ENCODE measurements at places on chromosomes 1 and 21.

DNA sequence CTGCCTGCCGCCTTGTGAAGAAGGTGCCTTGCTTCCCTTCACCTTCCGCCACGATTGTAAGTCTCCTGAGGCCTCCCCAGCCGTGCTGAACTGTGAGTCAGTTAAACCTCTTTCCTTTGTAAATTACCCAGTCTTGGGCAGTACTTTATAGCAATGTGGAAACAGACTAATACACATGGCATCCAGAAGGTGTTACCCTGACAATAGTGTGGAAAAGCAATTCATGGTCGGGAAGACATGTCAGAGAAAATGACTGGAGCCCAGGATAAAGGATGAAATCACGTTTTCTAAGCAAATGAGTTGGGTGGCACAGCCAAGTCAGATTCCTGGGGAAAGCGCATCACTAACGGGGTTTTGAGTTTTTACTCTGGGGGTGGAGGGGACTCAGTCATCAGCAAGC lies 76.4 kb downstream of the HLCS start:
- no peak for DNase-seq

- peak; percentile 2 for DNase-seq
Observed at GRCh38 chr1:115828101-115829022, 12.6 kb downstream of the NHLH2 start.

GRCh38 chr1:156337888-156338179 lies 258 bp downstream of the CCT3 start:
- DNase-seq: no peak

GRCh38 chr1:93143769-93144168 lies 36.4 kb downstream of the TMED5 start:
- DNase-seq: no peak

GRCh38 chr1:102047724-102048123 lies 51.0 kb upstream of the OLFM3 start:
- no peak for DNase-seq

- DNase-seq: no peak
Observed at GRCh38 chr1:92363401-92363800, 64.5 kb downstream of the RPAP2 start.

- no peak for DNase-seq
Observed at GRCh38 chr1:154664331-154665002, 56.5 kb upstream of the ADAR start.

- no peak for DNase-seq
Observed at GRCh38 chr1:215568299-215568692, 1.2 kb downstream of the KCTD3 start.

- DNase-seq: no peak
Observed at GRCh38 chr1:160219062-160219929, 14.1 kb downstream of the PEA15 start.

- no peak for DNase-seq
Observed at GRCh38 chr1:28781305-28781704, 30.7 kb upstream of the OPRD1 start.

DNA sequence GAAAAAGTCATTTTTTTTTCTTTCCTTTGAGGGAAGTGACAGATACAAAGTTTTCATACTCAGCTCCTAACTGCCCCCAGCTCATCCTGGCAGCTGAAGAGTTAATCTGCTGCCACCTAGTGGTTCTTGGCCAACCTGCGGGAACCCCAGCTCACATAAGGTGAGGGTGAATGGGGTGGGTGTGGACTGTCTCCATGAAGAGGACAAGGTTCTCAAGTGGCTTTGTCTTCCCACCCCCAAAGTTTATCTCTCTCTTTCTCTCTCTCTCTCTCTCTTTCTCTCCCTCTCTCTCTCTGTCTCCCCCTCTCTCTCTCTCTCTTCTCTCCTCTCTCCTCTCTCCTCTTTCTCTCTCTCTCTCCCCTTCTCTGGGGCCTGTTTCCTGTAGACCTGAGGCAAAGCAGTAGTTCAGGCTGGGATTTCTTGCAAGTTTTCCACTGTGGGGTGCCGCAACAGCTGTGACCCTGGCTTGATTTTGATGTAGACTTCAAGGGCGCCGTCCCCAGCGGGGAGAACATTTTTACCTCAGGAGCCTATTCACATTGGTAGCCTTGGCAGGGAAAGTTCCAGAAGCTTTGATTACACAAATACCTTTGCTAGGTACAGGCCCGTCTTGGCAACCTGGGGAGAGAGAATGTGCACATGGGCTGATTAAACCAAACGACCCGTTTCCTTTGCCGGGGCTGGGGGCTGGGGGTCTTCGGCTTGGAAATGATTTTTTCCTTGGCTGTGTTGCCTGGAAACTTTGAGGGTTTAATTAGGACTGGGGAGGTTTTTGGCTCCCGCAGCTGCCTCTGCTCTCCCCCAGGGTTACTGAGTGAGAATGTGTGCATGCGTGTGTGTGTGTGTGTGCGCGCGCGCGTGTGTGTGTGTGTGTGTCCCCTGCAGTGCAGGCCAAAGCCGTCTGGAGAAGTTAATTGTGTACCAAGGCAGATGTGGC lies 135.9 kb downstream of the TM2D1 start:
- DNase-seq: peak; percentile 55

GRCh38 chr1:97925151-97925550 lies 4.3 kb upstream of the DPYD start:
- DNase-seq: no peak

DNA sequence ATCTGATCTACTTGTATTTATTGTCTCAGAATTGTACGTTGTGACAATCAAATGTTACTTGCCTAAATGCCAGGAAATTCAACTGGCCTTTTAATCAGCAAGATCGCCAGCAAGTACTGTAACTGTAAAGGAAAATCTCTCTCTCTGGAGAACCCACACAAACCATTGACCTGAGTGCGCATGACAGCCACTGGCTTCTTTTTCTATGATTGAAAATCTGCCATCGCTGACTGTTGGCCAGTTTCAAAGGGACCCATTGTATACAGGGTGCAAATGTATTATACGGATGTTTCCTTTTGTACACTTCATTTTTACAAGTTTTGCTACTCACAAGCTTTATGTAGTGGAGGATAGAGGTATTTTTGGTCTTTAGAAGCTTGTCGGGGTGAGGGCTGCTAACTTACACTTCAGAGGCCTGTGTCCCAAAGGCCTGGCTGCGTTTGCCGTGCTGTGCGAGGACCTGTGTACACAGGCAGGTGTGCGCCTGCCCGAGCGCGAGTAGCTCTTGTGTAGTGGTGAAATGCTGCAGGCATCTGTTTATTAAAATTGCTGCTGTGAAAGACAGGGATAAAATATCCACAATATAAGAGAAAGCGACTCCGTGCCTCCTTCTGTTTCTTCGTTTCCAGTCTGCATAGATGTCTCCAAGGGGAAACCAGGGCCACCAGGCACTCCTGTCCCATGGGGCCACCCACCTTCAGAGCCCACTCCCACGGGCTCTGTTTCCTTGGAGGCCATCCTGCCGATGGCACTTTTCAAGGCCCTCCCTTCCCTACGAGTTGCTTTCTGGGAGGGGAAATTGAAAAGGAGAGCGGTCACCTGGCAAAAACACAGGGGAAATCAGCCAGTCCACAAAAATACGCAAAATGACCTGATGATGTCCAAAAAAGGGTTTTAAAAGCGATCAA lies 25.3 kb upstream of the TRAPPC10 start:
- DNase-seq: no peak

- DNase-seq: no peak
Observed at GRCh38 chr1:160850541-160850940, 12.1 kb downstream of the CD244 start.
